Foreskin fibroblast (primary cell): ENCODE measurements at places on chromosomes 1 and 21.

GRCh38 chr1:104921525-104921924 lies 1171.8 kb downstream of the AMY1C start:
- peak; percentile 1 for DNase-seq

- DNase-seq: no peak
These were observed 8.7 kb downstream of the PKNOX1 start for GRCh38 chr21:42983103-42983502.

- no peak for DNase-seq
These were observed 88.5 kb upstream of the GPR88 start for GRCh38 chr1:100449477-100449876.

- no peak for DNase-seq
These were observed 132.2 kb downstream of the ATP5PO start for GRCh38 chr21:33783187-33783979.

DNA sequence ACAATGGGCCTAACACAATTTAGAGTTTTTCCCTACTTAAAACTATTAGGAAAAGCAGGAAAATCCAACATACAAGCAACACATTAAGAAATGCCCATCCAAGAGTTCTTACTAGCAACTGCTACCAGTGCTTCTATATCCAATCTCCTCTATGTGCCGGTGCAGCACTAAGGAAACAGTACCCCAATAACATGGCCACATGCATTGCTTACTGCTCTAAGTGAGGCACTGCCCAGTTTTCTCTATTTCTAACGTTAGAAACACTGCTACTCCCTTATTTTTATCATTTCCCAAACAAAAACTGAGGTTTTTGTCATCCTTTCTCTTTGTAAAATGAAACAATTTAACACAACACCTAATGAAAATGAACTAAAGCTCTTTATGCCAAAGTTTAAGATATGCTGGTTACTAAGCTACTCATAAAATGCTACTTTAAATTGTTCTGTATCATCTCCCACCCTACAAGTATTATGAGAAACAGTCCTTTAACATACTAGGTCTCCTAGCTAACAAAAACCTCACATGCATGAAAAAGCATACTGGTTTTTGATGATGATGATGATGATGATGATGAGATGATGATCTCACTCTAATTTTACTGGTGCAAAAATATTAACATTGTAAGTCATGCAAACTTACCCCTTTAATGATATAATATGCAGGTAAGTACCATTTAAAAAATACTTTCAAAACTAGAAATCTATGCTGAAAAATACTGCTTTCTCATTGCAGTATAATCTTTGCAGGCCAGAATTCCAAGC lies 90.7 kb upstream of the TTC39A start:
- no peak for DNase-seq

DNA sequence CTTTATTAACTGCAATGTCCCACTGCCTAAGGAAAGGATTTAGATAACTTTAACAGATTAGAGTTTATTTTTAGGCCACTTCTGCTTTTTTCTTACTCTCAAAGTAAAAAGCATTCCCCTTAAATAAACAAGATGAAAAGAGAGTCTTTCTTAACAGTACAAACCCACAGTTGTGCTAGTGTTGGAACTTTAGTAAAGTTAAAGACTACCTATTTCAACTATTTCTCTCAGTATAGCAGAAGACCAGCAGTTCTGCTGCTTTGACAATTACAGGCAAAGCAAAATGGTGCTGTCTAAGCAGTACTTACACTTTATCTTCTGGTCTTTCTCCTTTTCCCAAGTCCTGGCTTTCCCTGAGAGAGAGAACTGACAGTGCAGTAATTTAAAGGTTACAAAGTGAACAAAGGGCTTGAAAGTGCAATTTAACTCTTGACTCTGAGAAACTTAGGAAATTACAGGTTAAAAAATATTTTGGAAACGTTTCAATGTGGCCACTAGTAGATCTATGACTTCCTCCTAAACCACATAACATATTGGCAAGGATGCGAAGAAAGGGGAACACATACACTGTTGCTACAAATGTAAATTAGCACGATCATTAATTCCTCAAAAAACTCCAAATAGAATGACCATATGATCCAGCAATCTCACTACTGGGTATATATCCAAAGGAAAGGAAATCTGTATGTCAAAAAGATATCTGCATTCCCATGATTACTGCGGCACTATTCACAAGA lies 135.4 kb upstream of the POGK start:
- DNase-seq: no peak

DNA sequence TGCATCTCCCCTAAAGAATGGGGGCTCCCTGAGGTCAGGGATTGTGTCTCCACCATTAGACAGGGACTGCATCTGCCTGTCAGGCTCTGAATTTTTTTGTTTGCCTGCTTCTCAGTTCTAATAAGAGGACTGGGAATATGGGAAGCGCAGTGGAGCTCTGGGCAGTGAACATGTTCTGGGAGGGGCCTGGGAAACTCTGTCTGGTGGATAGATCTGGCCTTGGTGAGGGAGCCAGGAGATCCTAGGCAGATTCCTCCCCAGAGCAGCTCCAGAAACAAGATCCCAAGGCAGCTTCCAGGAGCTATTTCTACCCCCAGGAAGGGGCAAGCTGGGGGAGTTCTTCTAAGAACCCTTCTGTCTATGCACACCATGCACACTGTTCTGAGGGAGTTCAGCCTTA lies 12.6 kb upstream of the MYOG start:
- no peak for DNase-seq

GRCh38 chr1:4022715-4023114 lies 122.6 kb upstream of the C1orf174 start:
- no peak for DNase-seq

- DNase-seq: no peak
These were observed 7.9 kb downstream of the WASF2 start for GRCh38 chr1:27481994-27482620.

- DNase-seq: no peak
These were observed 79.7 kb upstream of the LPGAT1 start for GRCh38 chr1:211910113-211910884.

DNA sequence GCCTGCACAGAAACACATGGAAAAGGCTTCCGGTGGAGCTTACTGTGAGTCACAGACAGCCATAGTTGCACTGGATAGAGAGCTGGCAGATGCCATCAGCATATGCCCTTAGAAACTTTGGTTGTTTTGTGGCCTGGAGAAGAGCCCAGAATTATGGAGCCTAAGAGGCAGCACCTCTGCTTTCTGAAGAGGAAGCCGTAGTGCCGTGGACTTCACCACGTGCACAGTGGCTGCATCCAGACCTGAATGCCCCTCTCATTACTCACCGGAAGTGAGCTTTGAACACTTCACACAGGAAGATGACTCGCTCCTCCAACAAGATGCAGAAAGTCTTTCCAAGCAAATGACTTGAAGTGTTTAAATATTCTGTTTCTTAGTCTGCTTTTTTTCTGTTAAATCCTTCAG lies 28.4 kb downstream of the JUN start:
- peak; percentile 100 for DNase-seq

- no peak for DNase-seq
These were observed 7.3 kb downstream of the ODF2L start for GRCh38 chr1:86388777-86389176.

- DNase-seq: no peak
These were observed 47.7 kb downstream of the CDCP2 start for GRCh38 chr1:54105080-54105479.

DNA sequence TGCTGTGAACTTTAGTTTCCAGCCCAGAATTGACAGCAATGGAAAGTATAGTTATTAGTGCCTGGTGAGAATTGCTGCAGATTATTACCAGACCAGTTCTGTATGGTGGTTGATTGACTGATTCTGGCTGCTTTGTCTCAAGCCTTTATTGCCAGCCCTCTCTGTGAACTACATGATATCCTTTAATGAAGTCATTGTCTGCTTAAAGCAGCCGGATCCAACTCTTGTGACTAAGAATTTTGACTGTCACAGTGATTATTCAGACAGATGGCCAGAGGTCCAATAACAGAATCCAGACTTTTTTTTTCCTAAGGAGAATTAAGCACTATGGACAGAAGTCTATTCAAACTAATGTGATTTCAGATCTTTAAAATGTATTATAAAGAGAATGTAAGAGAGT lies 1548.6 kb upstream of the B3GALT2 start:
- DNase-seq: no peak

DNA sequence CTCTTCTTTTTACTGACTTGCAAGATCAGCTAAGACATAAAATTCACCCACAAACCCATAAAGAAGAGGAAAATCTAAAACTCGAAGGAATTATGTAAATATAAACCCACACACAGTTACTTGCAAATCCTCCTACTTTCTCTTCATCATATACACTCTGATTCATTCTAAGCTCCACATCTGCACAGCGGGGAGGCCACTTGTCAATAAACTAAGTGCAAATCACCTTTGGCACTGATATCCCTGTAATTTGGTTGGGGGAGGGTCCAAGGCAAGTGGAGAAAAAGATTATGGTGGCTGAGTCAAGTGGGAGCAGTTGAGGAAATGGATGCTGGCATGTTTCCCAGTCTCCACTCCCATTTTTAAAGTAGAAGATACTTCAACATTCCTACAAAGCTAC lies 596.5 kb downstream of the MATN1 start:
- DNase-seq: no peak

- no peak for DNase-seq
These were observed 594.2 kb upstream of the ADAMTS5 start for GRCh38 chr21:27561116-27561515.

GRCh38 chr1:159970932-159971342 lies 16.9 kb upstream of the SLAMF9 start:
- DNase-seq: no peak

DNA sequence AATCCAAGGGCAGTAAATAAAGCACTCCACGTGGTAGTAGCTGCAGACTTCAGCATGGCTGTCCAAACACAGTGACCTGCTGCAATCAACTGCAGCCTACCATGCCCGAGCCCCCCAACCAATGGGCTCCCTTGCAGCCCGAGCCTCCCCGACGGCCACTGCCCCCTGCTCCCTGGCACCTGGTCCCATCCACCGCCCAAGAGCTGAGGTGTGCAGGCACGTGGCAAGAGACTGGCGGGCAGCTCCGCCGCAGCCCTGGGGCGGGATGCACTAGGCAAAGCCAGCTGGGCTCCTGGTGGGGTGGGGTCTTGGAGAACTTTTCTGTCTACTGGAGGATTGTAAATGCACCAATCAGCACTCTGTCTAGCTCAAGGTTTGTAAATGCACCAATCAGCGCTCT lies 57.6 kb upstream of the RGS2 start:
- DNase-seq: no peak

DNA sequence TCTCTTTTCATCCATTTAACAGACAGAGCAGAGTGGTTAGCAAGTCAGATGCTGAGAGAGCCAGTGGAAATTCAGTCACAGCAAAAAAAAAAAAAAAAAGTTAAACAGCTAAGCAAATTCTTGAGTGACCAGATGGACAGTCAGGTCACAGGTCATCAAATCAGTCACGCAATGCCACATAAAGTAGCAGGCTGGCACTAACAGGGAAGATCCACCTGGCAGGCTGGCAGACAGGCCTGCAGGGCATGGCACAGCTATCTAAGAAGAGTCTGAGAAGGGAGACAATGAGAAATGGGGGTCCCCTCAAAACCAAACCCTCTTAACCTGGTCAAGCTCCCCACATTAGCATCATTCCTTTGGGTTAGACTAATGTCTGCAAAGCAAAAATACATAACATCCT lies 371.9 kb downstream of the TTLL7 start:
- no peak for DNase-seq

- DNase-seq: no peak
These were observed 51.3 kb upstream of the RUNX1 start for GRCh38 chr21:35100349-35100811.

GRCh38 chr1:17603091-17603841 lies 63.8 kb downstream of the ARHGEF10L start:
- no peak for DNase-seq

DNA sequence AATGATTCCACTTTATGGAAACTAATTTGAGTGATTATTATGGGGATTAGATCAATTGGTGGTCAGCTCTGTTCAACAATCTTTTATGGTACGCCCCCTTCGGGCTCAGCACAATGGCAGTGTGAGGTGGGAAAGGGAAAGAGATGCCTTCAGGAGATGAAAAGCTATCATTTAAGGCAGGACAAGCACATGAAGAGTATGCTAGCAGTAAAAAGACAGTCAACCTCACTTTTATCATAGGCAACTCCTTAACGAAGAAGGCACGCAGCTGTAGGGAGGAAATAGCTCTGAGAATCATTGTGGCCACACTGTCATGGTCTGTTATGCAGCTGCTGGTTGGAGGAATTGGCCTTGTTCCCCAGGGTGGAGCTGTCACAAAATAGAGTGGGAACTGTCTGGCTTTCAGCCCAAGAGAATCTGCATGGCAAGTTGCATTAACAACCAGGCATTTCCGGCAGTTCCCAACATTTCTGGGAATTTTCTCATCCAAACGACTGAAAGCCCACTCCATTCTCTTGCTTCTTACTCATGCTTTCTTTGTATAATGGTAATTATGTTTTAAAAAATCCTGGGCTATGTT lies 54.4 kb upstream of the BCL10 start:
- peak; percentile 99 for DNase-seq

GRCh38 chr1:33119532-33120217 lies 38.7 kb downstream of the AZIN2 start:
- peak; percentile 60 for DNase-seq

GRCh38 chr1:30256911-30257310 lies 466.5 kb downstream of the MATN1 start:
- DNase-seq: no peak

DNA sequence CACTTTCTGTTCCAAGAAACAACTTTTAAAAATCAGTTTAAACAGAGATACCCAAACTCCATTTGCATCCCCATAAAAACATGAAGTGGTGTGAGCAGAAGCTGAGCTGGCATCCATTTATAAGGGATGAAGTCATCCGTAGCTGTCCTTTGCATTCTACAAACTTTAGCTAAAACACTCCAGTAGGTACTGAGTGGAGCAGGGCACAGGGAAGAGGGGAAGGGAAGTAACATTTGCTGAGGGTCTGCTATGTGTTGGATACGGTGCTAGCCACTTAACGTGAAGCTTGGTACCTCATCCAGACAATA lies 32.9 kb downstream of the VWA5B1 start:
- DNase-seq: no peak

GRCh38 chr1:104780470-104781078 lies 1030.9 kb downstream of the AMY1C start:
- peak; percentile 4 for DNase-seq

DNA sequence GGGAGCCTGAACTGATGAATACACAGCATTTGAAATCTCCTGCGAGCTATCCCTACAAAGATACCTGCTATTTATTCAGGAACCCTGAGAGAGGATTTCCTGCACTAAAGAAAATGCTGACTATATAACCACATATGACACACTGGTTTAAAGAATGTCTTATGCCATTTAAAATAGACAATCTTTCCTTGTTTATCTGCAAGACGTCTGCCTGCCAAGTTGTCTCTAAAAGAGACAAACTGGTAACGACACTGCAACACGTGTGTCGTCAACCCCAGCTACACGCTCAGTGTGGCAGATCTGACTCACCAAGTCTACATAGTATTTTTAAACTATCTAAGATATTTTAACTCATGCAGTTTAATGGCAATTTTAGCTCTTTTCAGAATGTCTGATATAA lies 42.7 kb downstream of the APP start:
- DNase-seq: no peak

DNA sequence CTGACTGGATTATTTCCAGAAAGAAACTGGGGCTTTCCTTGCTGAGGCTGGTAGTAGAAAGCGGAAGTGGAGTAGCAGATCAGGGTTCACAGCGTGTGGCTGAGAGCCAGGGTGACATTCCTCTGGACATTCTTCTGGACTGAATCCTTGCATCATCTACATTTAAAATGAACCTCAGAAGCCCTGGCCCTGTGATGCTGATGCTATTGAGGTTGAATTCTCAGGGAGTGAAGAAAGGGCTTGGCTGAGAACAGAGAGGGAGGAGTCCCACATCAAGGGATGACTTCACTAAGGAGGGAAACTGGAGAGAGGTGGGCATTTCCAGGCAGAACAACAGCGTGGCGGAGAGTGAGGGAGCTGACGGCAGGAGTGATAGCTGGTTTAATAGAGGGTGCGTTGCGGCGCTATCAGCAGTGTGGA lies 102.3 kb upstream of the LMO4 start:
- peak; percentile 82 for DNase-seq
